Lung microvascular endothelial cell (primary cell): ENCODE measurements at places on chromosomes 11 and 22.
A peak's percentile ranks its signal among the peaks of the same experiment; 100 is the strongest.

- DNase-seq = no peak
These were observed 16.7 kb upstream of the POU2AF1 start for GRCh38 chr11:111395749-111396148.

DNA sequence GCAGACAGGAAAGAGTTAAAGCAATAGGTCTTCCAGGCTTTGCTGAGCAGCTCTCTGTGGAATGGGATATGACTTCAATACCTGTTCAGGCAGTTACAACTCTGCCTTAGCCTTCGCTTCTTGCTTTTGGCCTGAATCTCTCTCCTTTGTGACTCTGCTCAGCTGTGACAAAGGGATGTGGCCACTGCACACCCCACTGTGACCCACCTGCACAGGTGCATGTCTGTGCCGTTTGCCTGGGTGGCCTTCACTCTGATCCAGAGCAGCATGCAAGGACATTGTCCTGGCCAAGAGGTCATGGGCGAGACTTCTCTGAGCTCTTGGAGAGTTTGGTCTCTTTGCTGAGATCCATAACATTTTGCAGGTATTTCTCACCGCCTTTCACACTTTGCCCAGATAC is 891.3 kb downstream of the BRD1 start:
- no peak for DNase-seq

- DNase-seq = no peak
These were observed 23.6 kb downstream of the PDGFB start for GRCh38 chr22:39220890-39221850.

- peak; percentile 100 for DNase-seq
These were observed 76.9 kb upstream of the TTLL12 start for GRCh38 chr22:43263645-43264514.

DNA sequence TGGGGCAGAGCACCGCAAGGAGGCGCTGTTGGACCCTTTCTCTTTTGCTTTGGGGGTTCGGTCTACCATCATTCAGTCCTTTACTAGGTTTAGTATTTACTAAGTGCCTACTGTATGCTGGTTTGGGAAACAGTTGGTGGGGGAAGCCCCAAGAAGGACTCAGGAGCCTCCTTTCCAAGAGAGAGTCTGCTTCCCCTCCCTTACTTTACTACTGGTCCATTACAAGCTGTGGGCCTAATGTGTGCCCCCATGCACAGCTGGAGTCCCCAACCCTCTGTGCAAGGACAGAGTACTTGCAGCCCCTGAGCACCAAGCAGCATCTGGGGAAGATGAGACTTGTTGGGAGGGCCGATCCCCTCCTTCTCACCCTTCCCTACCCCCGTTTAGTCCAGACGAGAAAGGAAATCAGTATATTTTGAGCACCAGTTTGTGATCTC is 876 bp upstream of the UBE2L6 start:
- no peak for DNase-seq
